ENCODE measurements at places on chromosomes 12 and 14.

- H3K36me3 ChIP-seq, result no peaks in the 10 kb centered on the region
- H3K4me3 ChIP-seq, result peak overlapping the region; percentile 8
- no peak overlapping the region for H3K27ac ChIP-seq
These were observed 115.5 kb downstream of the SLC38A1 start for GRCh38 chr12:46153268-46153872.

GRCh38 chr12:104958001-104958804 is at the start of gene SLC41A2:
TSS of gene SLC41A2 (minus strand) at chr12:104958290. CDS start at chr12:104928527, 29,763 bp downstream.
- peak within 1 kb of the TSS; percentile 55 for H3K4me3 ChIP-seq
- no peak within 1 kb of the TSS for H3K27ac ChIP-seq
- no peaks in the 10 kb centered on the region for H3K36me3 ChIP-seq

- no peak overlapping the region for H3K4me3 ChIP-seq
- H3K36me3 ChIP-seq, result no peaks in the 10 kb centered on the region
- H3K27ac ChIP-seq, result no peak overlapping the region
- DNase-seq, result no peak
- peaks cover 33% of the 10 kb centered on the region for H3K4me1 ChIP-seq
These were observed 13.1 kb downstream of the CFAP54 start for GRCh38 chr12:96502477-96502876.

DNA sequence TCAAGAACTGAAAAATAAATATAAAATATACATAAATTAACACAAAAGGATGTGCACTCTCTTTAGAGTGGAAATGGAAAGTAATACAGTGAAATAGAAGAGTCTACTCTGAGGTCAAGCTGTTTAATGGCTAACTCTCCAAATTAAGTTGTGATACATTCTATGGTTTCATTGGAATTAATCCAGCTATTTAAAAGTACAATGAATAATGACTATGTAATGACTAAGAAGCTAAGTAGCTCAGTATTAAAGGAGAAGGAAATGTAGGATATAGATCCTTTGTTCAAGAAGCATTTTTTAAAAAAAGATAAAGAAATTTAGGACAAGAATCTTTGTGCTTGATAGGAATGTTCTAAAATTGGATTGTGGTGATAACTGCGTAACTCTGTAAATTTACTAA is 85.3 kb downstream of the LRP6 start:
- H3K27me3 ChIP-seq, result peaks cover 2% of the 10 kb centered on the region
- DNase-seq, result no peak
- no peak overlapping the region for H3K4me3 ChIP-seq
- H3K27ac ChIP-seq, result no peak overlapping the region
- H3K4me1 ChIP-seq, result no peaks in the 10 kb centered on the region

DNA sequence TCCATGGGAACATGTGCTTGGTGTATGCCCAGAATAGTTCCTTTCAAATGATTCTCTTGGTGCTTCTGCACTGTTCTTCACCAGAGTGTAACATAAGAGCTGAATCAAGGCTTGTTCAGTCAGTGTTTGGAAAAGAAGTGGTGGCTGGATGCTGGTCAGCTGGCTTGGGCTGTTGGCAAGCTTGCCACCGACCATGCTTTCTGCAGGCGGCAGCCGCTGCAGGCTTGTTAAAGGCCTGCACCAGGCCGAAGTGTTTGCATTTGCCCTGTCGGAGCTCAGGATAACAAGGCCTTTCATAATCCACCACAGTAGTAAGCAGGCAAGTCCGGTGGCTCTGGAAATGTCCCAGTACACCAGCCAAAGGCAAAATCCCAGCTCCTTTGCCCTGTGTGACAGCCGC is 26.9 kb downstream of the DAAM1 start:
- H3K4me1 ChIP-seq, result no peaks in the 10 kb centered on the region
- H3K36me3 ChIP-seq, result no peaks in the 10 kb centered on the region
- H3K27me3 ChIP-seq, result no peaks in the 10 kb centered on the region
- H3K27ac ChIP-seq, result no peak overlapping the region

DNA sequence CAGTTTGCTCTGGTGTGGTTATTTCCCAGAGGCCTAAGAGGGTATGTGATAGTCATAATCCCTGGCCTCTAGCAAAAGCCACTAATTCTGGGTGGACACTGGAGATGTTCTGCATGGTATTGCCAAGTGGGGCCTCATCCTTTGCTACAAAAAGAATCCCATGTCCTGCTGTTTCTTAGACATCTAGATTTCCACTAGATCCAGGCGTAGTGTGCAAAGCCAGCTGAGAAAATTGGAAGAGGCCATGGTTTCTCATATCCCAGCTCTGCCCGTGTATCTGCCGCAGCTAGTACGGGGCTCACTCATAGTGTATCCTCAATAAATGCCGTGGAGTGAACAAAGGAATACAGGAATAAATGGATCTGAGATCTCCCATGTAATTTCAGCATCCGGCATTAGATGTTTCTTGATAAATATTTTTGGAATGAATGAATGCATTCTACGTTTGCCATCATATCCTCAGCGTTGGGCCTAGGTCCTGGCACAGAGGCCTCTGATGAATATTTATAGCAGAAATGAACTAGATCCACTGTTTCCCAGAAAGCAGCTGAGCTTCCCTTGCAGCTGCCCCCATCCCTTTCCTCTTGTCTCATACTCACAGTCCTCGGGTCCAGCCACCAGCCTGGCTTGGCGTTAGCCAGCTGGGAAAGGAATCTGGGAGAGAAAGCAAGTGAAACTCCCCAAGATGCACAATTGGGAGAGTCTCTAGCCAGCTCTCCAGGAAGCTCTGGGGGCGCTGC is 76.3 kb upstream of the NOS1 start:
- no peaks in the 10 kb centered on the region for H3K4me1 ChIP-seq
- no peaks in the 10 kb centered on the region for H3K36me3 ChIP-seq
- H3K4me3 ChIP-seq, result no peak overlapping the region
- no peaks in the 10 kb centered on the region for H3K27me3 ChIP-seq
- no peak for DNase-seq
- H3K27ac ChIP-seq, result no peak overlapping the region

DNA sequence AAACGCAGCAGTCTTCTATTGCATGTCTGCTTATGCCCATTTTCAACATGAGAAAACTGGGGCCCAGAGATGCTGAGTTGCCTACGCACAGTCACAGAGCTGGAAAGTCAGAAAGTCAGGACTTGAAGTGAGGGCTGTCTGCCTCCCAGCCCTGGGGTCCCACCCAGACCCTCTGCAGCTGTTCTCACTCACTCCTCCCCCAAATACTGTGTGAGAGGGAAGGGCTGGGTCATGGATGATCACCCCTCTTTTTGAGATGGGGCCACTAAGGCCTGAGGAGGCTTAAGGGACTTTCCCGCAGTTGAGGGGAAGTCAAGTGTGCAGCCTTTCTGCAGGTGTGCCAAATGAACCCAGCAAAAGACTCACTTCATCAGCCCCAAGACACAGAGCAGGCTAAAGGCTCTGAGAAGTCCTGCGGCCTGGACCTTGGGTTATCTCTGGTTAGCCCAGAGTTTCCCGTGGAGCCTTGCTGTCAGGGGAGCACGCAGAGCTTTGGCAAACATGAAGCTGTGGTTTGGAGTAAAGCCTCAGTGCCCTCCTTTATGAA is 18.7 kb downstream of the DTX1 start:
- peaks cover 6% of the 10 kb centered on the region for H3K27me3 ChIP-seq
- H3K27ac ChIP-seq, result no peak overlapping the region
- peak; percentile 58 for DNase-seq
- no peaks in the 10 kb centered on the region for H3K36me3 ChIP-seq

DNA sequence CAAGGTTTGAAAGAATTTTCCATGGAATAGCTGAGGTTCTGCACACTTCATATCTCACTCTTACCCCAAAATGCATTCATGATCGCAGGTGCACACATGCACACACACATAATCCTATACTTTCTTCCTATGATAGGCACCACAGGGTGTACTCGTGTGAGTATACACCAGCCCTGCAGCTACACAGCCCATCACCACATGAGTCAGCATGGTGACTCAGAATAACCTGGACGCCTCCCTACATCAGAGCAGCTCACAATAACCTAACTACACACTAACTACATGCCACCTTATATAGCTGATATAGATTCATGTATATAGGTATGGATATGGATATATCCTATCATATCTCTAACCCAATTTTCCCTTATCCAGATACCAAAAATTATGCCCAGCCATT is 850.2 kb upstream of the TMEM132C start:
- no peaks in the 10 kb centered on the region for H3K27me3 ChIP-seq
- H3K4me3 ChIP-seq, result no peak overlapping the region
- H3K36me3 ChIP-seq, result no peaks in the 10 kb centered on the region

DNA sequence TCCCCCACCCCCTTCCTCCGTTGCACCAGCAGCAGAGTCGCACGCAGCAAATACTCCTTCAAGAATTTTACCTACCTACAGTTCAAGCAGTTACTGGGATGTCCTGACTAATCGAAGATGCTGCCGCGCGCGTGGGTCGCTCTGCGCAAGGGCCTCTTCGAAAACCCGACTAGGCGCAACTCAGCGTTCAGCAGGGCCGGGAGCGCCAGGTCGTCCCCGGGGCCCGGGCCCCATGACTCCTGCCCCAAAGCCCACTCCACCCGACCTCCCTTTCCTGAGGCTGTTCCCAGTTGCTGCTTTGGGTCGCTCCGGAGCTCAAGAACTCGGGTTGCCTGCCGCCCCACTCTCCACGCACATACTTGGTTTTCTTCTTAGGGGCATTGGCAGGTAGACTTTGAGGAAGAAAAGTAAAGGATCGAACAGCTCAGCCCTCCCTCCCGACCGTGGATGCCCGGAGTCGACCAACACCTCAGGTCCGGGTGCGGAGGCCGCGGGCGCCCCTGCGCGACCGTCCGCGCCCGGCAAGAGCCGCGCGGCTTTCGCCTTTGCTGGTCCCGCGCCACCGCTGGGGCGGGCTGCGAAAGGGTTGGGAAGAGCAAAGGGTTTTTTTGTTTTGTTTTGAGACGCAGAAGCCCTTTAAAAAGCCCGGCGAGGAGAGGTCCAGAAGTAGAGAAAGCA is 1.9 kb downstream of the BMP4 start:
- no peaks in the 10 kb centered on the region for H3K36me3 ChIP-seq
- peak; percentile 72 for DNase-seq
- peak overlapping the region; percentile 61 for H3K4me3 ChIP-seq
